ENCODE measurements at places on chromosomes 1 and 21.

- DNase-seq: no peak
These were observed 43.2 kb downstream of the FMO4 start for GRCh38 chr1:171357179-171357578.

- DNase-seq: no peak
These were observed 202.6 kb downstream of the NFIA start for GRCh38 chr1:61284936-61285335.

GRCh38 chr1:53519421-53519820 lies 60.2 kb downstream of the DMRTB1 start:
- no peak for DNase-seq

- no peak for DNase-seq
These were observed 128.3 kb downstream of the NOS1AP start for GRCh38 chr1:162197615-162198421.

- peak; percentile 52 for DNase-seq
These were observed 23.6 kb downstream of the ATP2B4 start for GRCh38 chr1:203649999-203650836.

All from right hindlimb (tissue), 1 donor.